ENCODE measurements at places on chromosomes 1 and 21. TPM values are rescaled to one million over a fixed set of nuclear protein-coding genes. Genes with fewer than 3 reads are reported as not detected.

GRCh38 chr1:212207118-212207517, 78.1 kb upstream of the PPP2R5A start:
- no peak for DNase-seq

DNA sequence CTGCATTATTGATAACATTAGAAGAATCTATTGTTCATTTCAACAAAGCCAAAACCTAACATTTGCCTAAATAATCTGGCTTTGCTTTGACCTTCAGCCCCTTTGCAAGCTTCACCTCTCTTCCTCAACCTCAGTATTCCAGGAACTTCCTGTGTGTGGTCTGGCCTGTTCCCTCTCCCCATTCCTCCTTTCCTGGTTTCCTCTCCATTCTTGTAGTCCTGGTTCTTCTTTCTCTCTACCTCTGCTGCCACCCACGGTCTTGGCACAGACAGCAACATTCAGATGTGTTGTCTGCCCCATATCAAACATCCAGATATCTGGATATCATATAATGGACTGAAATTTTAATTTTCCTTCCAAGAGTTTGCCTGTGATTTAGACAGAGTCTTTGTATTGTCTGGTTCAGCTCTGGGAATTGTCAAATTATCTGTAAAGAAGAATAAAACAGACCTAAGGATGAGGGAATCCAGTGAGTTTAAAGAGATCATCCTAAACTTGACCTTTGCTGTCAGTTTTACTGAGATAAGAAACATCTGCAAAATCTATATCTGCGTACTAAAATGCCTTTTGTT, 148.1 kb upstream of the KCTD3 start:
- DNase-seq, result no peak

DNA sequence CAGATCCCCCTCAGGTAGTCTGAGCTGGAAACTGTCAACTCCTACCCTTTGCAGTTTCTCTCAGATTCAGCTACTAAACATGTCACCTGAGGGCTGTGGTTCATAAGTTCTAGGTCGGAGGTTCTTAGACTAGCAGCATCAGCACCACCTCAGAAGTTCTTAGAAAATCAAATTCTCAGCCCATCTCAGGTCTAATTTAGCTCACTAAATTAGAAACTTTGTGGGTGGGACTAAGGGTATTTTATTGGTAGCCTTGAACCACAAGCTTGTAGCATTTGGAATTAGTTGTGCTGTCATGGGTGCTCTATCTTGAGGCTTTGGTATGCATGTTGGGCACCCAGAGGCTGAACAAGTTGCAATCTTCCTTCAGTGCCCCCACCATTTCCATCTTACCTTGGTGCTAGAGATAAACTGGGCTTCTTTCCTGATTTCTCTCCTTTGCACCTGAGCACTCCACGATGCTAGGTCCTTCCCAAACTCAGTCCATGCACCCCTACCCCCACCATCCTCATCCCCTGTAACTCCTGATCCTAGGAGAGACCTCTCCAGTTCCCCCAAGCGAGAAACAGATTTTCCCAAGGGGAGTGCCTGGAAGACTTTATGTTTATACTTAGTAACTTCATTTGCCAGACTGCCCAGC, 54.2 kb downstream of the S1PR1 start:
- DNase-seq, result peak; percentile 38

DNA sequence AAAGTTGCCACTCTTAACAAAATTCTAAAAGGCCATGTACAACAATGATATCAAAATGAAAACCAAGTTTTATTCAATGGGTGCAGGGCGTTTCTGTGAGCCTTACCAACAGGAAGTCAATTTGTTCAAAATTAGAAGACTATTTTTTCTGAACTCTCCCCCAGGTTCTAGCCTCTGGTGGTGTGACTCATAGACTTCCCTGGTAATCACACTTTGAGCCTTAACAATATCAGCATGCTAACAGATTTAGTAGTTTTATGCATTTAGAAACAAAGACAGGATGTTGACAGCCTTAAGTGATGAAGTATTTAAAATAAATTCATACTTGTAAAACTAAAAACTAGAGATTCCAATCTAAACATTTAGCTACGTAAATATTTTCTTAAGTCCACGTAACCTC, 88.4 kb downstream of the LRRC8C start:
- DNase-seq, result no peak

GRCh38 chr1:228190778-228191177, 17.1 kb upstream of the OBSCN start:
- DNase-seq, result no peak

- no peak for DNase-seq
Observed at GRCh38 chr1:112342558-112342957, 53.5 kb upstream of the CTTNBP2NL start.

- DNase-seq, result no peak
Observed at GRCh38 chr1:116855773-116856201, 53.9 kb upstream of the PTGFRN start.

DNA sequence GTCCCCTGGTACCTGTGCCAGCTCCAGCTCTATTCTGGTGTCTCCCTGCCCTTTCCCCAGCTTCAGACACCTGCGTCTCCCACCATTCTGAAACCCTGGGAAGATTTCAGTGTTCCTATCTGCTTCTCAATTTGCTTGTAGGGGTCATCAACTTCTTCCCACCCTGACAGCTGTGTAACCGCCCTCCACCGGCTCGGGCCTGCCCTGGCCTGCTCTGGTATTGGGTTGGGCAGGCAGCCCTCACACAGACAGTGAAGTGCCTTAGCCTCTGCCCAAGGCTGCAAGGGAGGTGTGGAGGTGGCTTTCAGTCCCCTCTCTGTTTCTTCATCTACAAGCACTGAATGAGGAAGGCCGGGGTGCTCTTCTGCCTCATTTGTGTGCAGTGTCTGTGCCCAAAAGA, 97.2 kb downstream of the LAMC2 start:
- DNase-seq, result no peak

GRCh38 chr1:222084996-222085395, 343.1 kb upstream of the DUSP10 start:
- DNase-seq, result no peak

DNA sequence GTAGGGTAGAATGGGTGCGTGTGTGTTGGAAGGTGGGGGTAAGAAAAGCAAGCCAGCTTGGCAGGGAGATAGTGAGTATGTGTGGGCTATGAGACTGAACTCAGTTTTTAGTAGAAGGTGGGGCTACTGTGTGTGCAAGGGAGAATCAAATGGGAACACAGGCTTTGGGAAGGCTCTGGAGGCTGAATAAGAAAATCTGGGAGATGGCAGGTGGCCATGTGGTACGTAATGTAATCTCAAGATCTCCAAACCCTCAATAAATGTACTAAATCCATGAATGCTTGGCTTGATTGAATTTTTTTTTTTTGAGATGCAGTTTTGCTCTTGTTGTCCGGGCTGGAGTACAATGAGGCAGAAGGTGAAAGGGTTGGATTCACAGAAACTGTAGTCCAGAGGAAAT, 3.5 kb upstream of the ZSCAN20 start:
- DNase-seq, result no peak

GRCh38 chr1:180053594-180054567, 99.3 kb downstream of the CEP350 start:
- DNase-seq, result no peak

DNA sequence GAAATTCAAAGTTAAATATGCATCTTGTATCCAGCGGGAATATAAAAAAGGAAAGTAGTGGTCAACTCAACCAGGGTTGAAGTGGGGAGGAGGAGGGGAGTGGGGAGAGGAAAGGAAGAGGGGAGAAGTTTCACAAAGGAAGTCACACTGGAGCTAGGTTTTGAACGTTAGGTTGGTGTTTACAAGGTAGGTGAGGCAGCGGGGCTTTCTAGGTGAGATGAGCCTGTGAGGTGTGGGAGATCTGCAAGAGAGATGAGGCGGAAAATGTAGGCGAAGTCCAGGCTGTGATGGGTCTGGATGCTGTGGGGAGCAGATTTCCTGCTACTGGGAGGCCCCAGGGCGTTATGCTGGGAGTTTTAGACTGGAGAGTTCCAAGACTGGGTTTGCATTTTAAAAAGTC, 36.1 kb upstream of the IL20 start:
- no peak for DNase-seq

DNA sequence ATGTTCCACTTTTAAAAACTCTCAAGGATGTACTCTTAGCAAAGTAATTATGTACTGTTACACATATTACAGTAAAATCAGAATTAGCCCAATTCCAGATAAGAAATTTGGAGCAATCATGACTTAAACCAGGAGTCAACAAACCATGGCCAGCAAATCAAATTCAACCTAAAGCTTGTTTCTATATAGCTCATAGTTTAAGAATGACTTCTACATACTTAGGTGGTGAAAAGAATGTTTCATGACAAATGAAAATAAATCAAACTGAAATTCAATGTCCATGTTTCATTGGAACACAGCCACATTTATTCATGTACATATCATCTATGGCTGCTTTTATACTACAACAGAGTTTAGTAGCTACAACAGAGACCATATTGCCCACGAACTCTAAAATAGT, 35.1 kb downstream of the FRRS1 start:
- no peak for DNase-seq

DNA sequence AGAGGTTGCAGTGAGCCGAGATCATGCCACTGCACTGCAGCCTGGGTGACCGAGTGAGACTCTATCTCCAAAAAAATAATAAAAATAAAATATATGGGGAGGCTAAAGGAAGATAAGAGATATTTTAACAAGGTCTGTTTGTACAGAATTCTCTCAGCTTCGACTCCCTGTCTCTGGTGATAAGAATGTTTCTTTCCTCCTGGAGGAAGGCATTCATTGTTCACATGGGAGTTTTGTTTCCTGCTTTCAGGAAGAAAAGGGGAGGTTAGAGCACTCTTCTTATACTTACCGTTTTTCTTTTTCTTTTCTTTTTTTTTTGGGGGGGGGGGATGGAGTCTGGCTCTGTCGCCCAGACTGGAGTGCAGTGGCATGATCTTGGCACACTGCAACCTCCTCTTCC, 2.0 kb upstream of the NAXE start:
- DNase-seq, result no peak

GRCh38 chr1:85137660-85138059, 63.2 kb downstream of the SYDE2 start:
- no peak for DNase-seq

VSIG8 gene
- total RNA-seq, result not detected

LCE1B gene
- not detected for total RNA-seq

XPR1 gene
- 20.0 TPM for total RNA-seq

HCN3 gene
- total RNA-seq, result 1.6 TPM

KCNK1 gene
- total RNA-seq, result not detected

All from activated naive CD8-positive, alpha-beta T cell treated with anti-CD3 and anti-CD28 coated beads for 36 hours (primary cell).